ENCODE measurements at places on chromosomes 12 and 14. TPM values are rescaled to one million over a fixed set of nuclear protein-coding genes. Genes with fewer than 3 reads are reported as not detected.

GRCh38 chr14:39469094-39469710, 37.0 kb upstream of the FBXO33 start:
- no peaks in the 10 kb centered on the region for H3K4me1 ChIP-seq
- no peaks in the 10 kb centered on the region for H3K36me3 ChIP-seq
- no peak overlapping the region for H3K27ac ChIP-seq
- peaks cover 11% of the 10 kb centered on the region for H3K27me3 ChIP-seq
- no peak overlapping the region for H3K4me3 ChIP-seq
- no peak for DNase-seq

- no peaks in the 10 kb centered on the region for H3K27me3 ChIP-seq
- no peaks in the 10 kb centered on the region for H3K36me3 ChIP-seq
- H3K4me1 ChIP-seq = peaks cover 21% of the 10 kb centered on the region
- no peak overlapping the region for H3K4me3 ChIP-seq
- H3K27ac ChIP-seq = no peak overlapping the region
Observed at GRCh38 chr12:106101803-106102202, 37.0 kb downstream of the NUAK1 start.

DNA sequence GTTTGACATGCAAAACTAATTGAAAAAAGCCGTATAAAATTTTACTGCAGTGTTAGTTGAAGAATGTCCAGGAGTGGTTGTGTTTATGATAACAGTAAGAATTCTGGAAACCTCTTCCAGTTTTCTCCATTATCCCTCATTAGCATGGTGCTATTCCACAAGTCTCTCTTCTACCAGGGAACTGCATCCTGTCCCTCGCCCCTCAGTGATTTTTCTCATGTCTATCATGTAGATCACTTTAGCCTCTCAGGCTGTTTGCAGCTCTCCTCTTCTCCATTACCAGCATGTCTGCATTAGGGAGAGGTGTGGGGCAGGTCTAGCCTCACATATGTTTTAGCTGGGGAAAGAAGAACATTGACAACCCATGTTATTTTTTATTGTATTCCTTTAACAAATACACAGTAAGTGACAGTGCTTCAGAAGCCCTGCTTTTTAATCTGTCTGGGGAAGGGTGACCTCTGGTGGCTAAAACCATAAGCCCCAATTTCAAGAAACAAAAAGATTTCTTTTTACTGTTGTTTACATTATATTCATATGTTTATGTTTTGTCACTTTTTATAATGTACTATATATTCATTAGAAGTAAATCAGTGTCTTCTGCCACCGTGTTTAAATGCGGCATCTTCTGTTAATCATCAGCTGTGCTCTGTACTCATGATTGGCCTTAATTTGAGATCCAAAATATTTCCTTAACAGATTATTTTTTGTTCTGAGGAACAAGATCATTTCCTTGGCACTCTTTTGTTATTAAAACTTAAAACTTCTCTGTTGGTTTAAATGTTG, 70.7 kb downstream of the RASSF8 start:
- H3K4me3 ChIP-seq = no peak overlapping the region
- H3K27me3 ChIP-seq = no peaks in the 10 kb centered on the region
- H3K36me3 ChIP-seq = no peaks in the 10 kb centered on the region
- DNase-seq = peak; percentile 85

DNA sequence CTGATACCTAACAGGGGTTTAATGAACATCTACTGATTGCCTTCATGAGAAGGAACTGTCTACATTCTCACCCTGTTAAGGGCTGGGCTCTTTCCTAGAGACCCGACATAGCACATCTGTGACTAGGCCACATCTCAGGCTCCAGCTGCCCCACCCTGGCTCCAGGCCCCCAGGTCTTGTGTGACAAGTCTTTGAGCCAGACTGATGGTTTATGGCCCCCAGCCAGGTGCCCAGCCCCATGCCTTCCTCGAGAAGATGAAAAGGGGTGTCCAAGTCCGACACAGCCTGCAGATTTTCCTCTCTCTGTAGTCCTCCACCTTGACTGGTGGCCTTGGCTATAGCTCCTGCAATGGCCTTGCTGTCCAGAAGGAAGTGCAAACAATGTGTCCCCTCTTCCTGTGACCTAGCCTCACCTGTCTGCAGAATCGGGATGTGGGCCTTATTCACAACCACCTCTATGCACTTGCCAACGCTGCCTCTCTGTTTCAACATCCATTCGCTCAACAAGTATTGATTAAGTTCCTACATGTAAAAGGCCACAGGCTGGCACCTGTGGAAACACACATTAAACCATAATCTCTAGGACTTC, 4.2 kb downstream of the ACTN1 start:
- DNase-seq = peak; percentile 58
- H3K36me3 ChIP-seq = peaks cover 55% of the 10 kb centered on the region
- H3K4me1 ChIP-seq = peaks cover 40% of the 10 kb centered on the region
- peak overlapping the region; percentile 98 for H3K4me3 ChIP-seq

DNA sequence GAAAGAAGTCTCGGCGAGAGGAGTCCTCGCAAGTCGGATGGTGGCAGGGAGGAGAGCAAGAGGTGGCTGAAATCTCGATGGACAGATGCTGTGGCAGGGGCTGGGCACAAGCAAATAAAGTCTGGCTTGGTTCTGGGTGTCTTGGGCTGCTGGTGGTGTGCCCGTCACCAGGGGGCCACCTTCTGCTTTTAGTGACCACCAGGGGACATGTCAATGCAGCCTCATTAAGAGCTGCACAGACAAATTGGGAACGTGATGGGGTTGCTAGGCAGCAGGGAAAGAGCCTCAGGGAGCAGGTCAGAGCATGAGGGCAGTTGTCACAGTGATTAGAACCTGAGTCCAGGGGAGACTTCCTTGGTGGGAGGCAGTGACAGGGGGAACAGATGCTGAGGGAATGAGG, 44.0 kb downstream of the LRRC74A start:
- no peaks in the 10 kb centered on the region for H3K27me3 ChIP-seq
- no peak overlapping the region for H3K4me3 ChIP-seq
- H3K36me3 ChIP-seq = no peaks in the 10 kb centered on the region
- DNase-seq = peak; percentile 36

DNA sequence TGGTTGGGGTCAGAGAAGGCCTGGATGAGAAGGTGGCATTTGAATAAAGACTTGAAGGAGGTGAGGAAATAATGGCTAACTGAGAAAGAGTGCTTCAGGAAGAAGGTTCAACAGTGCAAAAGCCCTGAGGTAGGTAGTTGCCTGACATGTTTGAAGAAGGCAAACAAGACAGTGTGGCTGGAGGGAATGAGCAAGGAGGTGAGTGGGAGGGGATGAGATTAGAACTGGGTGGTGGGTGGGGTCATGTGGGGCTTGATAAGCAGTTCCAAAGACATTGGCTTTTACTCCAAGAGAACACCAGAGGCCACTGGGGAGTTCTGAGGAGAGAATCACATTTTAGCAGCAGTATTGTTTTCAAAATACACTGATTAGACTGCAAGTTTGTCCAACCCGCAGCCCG, 50.5 kb downstream of the HSPB8 start:
- H3K27me3 ChIP-seq = peaks cover 17% of the 10 kb centered on the region
- no peaks in the 10 kb centered on the region for H3K4me1 ChIP-seq
- H3K4me3 ChIP-seq = no peak overlapping the region
- no peaks in the 10 kb centered on the region for H3K36me3 ChIP-seq
- H3K27ac ChIP-seq = no peak overlapping the region

- no peak overlapping the region for H3K4me3 ChIP-seq
- peaks cover 58% of the 10 kb centered on the region for H3K27me3 ChIP-seq
- no peaks in the 10 kb centered on the region for H3K36me3 ChIP-seq
- H3K27ac ChIP-seq = no peak overlapping the region
Observed at GRCh38 chr12:128940974-128941373, 87.7 kb downstream of the GLT1D1 start.

- H3K27ac ChIP-seq = no peak overlapping the region
- H3K27me3 ChIP-seq = no peaks in the 10 kb centered on the region
- no peaks in the 10 kb centered on the region for H3K4me1 ChIP-seq
Observed at GRCh38 chr12:31867292-31867691, 91.9 kb upstream of the RESF1 start.

- H3K27me3 ChIP-seq = no peaks in the 10 kb centered on the region
- peaks cover 9% of the 10 kb centered on the region for H3K4me1 ChIP-seq
- H3K27ac ChIP-seq = no peak overlapping the region
- DNase-seq = no peak
Observed at GRCh38 chr14:34181338-34181737, 230.5 kb upstream of the EGLN3 start.

DNA sequence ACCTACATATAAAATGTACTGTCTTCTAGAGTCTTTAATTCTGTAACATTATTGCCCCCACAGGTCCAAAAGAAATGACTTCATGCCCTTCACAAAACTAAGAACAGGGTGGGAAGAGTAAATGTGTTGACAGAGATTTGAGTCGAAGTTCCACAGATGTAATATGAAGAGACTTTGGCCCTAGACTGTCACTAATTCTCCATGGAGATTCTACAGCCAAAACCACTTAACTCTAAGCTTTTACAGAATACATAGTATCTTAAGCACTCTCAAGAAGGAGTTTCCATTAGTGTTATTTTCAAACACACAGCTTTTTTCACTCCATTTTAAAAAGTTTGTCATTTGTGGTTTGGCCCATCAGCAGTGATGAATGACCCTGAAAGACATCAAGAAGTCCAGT, 56.3 kb downstream of the ABCC9 start:
- no peak overlapping the region for H3K4me3 ChIP-seq
- H3K36me3 ChIP-seq = no peaks in the 10 kb centered on the region
- no peaks in the 10 kb centered on the region for H3K27me3 ChIP-seq

DNA sequence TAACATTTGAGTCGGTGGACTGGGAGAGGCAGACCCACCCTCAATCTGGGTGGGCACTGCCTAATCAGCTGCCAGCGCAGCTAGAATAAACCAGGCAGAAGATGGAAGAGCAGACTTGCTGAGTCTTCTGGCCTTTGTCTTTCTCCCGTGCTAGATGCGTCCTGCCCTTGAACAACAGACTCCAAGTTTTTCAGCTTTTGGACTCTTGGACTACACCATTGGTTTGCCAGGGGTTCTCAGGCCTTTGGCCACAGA, 27.2 kb upstream of the DNM1L start:
- H3K36me3 ChIP-seq = no peaks in the 10 kb centered on the region
- H3K4me3 ChIP-seq = no peak overlapping the region
- no peak for DNase-seq
- peaks cover 11% of the 10 kb centered on the region for H3K4me1 ChIP-seq
- H3K27me3 ChIP-seq = no peaks in the 10 kb centered on the region
- H3K27ac ChIP-seq = no peak overlapping the region

GRCh38 chr12:104604070-104604994, 147.6 kb downstream of the CHST11 start:
- peak; percentile 92 for DNase-seq
- H3K4me3 ChIP-seq = peak overlapping the region; percentile 48
- no peaks in the 10 kb centered on the region for H3K36me3 ChIP-seq
- H3K27ac ChIP-seq = peak overlapping the region; percentile 92
- no peaks in the 10 kb centered on the region for H3K27me3 ChIP-seq
- H3K4me1 ChIP-seq = peaks cover 39% of the 10 kb centered on the region

DNA sequence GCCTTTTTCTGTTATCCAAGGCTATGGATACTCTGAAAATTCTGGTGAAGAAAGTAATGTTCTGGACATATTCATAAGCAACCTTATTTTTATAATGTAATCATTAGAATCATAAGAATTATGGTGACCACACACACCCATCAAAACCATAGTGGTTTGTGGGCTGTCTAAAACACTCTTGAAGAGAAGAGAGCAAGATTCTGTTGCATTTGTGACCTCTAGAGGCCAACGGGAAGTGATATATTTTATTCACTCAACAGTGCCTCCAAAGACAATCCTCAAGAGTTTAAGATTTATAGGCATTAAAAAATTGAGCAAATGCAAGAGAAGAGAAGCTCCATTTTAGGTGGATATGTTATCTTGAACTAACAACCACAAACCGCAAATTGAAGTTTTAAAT, 68.5 kb upstream of the LGR5 start:
- H3K36me3 ChIP-seq = no peaks in the 10 kb centered on the region
- no peak overlapping the region for H3K27ac ChIP-seq
- peak; percentile 47 for DNase-seq
- H3K4me3 ChIP-seq = no peak overlapping the region
- H3K27me3 ChIP-seq = no peaks in the 10 kb centered on the region

DNA sequence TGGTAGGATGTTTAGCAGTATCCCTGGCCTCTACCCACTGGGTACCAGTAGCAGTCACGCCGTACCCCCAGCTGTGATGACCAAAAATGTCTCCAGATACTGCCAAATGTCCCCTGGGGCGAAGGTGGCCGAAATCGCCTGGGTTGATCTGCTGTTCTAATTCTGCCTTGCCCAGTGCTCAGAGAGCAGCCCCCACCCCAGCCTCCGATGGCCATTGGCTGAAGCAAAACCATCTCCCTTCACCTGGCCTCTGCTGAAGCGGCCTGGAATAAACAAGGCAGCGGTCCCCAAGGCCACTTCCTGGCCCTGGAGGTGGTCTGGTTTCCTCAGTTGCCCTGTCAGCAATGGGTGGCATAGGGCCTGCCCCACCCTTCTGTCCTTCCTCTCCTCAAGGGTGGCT, 298.4 kb downstream of the CACNA1C start:
- H3K27ac ChIP-seq = no peak overlapping the region
- H3K4me3 ChIP-seq = no peak overlapping the region
- H3K4me1 ChIP-seq = no peaks in the 10 kb centered on the region
- H3K27me3 ChIP-seq = peaks cover 62% of the 10 kb centered on the region
- H3K36me3 ChIP-seq = no peaks in the 10 kb centered on the region
- DNase-seq = no peak

- peak overlapping the region; percentile 68 for H3K4me3 ChIP-seq
- no peaks in the 10 kb centered on the region for H3K27me3 ChIP-seq
- peak; percentile 97 for DNase-seq
- H3K27ac ChIP-seq = peak overlapping the region; percentile 76
- peaks cover 69% of the 10 kb centered on the region for H3K4me1 ChIP-seq
Observed at GRCh38 chr12:27967551-27968054, 4.9 kb downstream of the PTHLH start.

- DNase-seq = no peak
- H3K27ac ChIP-seq = no peak overlapping the region
- peaks cover 65% of the 10 kb centered on the region for H3K36me3 ChIP-seq
- no peaks in the 10 kb centered on the region for H3K4me1 ChIP-seq
- no peak overlapping the region for H3K4me3 ChIP-seq
Observed at GRCh38 chr12:77025782-77026314, 39.5 kb downstream of the E2F7 start.

KLC1 gene
- 306 TPM for total RNA-seq

- DNase-seq = no peak
- no peaks in the 10 kb centered on the region for H3K36me3 ChIP-seq
- H3K4me1 ChIP-seq = no peaks in the 10 kb centered on the region
- H3K4me3 ChIP-seq = no peak overlapping the region
- no peak overlapping the region for H3K27ac ChIP-seq
Observed at GRCh38 chr12:87943762-87944161, 85.4 kb downstream of the C12orf50 start.
